Activated T-helper 17 cell treated with anti-CD3 and anti-CD28 coated beads, Interleukin-2, amount 50 U/mL, for 72 hours (primary cell): ENCODE measurements at places on chromosomes 6 and 20. TPM values are rescaled to one million over a fixed set of nuclear protein-coding genes. Genes with fewer than 3 reads are reported as not detected.

GRCh38 chr6:155121699-155122098 lies 126.6 kb downstream of the TIAM2 start:
- no peak for ATAC-seq

GRCh38 chr6:88840796-88841539 lies 122.5 kb downstream of the RNGTT start:
- no peak for ATAC-seq

- ATAC-seq = no peak
Measured at GRCh38 chr20:44439318-44439717, 36.4 kb upstream of the TTPAL start.

TTBK1 gene
- 3.6 TPM for total RNA-seq
